COR-L47 (cell line): ENCODE measurements at places on chromosomes 4 and X.

- no peak for DNase-seq
Measured at GRCh38 chr4:42627885-42628646, 28.8 kb downstream of the ATP8A1 start.

GRCh38 chr4:78409612-78410202 lies 141.9 kb upstream of the ANXA3 start:
- no peak for DNase-seq

- no peak for DNase-seq
Measured at GRCh38 chr4:153191795-153192363, 12.4 kb upstream of the TRIM2 start.

- no peak for DNase-seq
Measured at GRCh38 chr4:64682481-64682880, 273.2 kb upstream of the TECRL start.

GRCh38 chr4:145496292-145496691 lies 14.6 kb downstream of the SMAD1 start:
- DNase-seq: no peak
